Glutamatergic neuron (in vitro differentiated cells): ENCODE measurements at places on chromosomes 7 and 10.

DNA sequence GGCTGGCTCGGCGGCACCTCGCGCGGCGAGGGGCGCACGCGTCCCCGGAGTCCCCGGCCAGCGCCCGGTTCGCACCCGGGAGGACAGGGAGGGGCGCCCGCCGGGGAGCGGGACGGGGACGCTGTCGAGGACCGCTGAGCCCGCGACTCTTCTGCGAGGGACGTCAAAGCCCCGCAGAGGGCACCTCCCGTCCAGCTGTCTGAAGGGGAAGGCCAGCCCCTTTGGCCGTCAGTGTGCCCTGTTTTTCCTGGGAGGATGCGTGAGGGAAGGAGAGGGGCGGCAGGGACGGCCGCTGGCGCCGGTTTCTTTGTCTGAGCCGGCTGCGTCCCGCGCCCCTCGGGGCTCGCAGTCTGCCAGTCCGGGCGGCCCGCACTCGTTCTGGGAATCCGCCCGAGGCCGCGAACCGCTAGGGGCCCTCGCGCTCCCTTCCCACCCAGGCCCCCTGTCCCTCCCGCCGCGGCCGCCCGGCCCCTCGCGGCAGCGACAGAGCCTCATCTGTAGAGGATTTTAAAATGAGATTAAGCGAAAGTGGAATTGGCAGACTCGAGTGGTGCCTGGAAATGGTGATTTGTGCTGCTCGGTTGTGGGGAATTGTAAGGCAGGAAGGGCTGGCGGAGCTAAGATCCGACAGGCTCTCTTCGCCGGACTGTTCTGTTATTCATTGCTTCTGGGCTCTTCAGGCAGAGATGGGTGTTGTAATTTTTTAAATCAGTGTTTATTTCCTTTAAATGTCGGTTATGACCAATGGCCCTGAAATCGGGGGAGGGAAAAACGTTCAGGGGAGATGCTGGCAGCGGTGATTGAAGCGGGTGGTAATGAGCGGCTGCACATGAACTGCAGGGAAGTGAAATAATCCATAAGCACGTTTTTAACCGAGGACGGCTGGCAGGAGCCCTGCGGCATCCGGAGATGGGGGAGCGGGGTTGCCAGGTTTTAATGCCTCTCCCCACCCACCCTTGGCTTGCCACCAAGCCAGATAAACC lies 618 bp upstream of the RELN start:
- DNase-seq, result peak; percentile 82
- H3K27me3 ChIP-seq, result peaks cover 14% of the 10 kb centered on the region
- H3K27ac ChIP-seq, result peak overlapping the region; percentile 72
- no peaks in the 10 kb centered on the region for H3K36me3 ChIP-seq
- peaks cover 4% of the 10 kb centered on the region for H3K4me1 ChIP-seq

- no peak for DNase-seq
- no peaks in the 10 kb centered on the region for H3K4me1 ChIP-seq
- H3K27ac ChIP-seq, result no peak overlapping the region
- H3K36me3 ChIP-seq, result no peaks in the 10 kb centered on the region
Observed at GRCh38 chr10:93315246-93315645, 166.9 kb downstream of the MYOF start.

DNA sequence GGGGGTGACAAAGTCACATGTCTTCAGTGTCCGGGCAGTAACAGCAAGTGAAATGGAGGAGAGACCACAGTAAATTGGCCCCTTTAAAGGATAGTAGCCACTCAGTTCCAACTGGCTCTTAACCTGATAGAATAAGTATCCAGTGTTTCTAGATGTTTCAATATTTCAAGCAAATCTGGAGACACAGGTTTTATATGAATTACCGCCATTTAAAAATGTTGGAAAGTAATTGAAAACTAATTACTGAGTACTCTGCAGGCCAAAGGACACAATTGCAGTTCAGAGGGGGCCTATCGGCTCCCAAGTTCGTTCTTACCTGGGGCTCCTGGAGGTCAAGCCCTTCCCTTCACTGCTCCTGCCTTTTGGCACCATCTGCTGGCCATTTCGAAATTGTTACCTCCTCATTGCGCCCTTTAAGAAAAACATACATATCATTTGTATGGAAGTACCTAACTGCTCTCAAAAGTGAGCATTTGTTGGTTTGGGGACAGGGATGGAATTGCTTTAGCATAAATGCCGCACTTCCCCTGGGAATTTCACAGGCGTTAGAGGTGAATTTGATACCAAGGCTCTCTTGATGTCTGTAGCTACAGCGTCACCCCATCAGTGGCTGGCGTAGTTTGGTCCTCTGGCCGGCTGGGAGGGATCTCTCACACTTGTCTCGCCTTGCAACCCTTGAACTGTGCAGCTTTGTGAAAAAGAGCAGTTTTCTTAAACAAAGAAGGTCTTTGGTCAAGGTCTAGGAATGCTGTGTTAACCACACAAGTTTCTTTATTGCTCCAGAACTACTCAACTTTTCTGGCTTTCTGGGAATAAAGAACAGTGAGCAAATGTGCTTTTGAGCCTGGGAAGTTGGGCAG lies 220.0 kb downstream of the ARHGAP21 start:
- H3K4me1 ChIP-seq, result no peaks in the 10 kb centered on the region
- no peaks in the 10 kb centered on the region for H3K36me3 ChIP-seq
- no peaks in the 10 kb centered on the region for H3K27me3 ChIP-seq

DNA sequence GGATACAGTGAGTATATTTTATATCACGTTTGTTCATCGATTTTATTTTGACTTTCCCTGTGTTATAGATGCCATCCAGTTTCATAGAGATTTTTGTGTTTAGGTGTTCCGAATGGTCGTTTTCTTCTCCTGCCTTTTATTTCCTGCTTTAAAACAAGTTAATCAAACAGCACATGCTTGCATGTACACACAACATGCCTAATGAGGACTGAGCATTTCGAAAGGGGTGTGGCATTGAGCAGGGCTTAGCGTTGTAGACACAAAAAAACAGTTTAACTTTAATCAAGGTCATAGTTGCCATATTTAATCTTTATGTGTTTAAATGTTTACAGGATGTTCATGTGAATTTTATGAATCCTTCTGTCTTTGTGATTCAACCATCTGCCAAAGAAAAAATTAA lies 430.5 kb upstream of the GALNT17 start:
- H3K4me3 ChIP-seq, result no peak overlapping the region
- no peaks in the 10 kb centered on the region for H3K36me3 ChIP-seq
- DNase-seq, result no peak
- peaks cover under 1% of the 10 kb centered on the region for H3K27me3 ChIP-seq
- H3K4me1 ChIP-seq, result peaks cover 32% of the 10 kb centered on the region

DNA sequence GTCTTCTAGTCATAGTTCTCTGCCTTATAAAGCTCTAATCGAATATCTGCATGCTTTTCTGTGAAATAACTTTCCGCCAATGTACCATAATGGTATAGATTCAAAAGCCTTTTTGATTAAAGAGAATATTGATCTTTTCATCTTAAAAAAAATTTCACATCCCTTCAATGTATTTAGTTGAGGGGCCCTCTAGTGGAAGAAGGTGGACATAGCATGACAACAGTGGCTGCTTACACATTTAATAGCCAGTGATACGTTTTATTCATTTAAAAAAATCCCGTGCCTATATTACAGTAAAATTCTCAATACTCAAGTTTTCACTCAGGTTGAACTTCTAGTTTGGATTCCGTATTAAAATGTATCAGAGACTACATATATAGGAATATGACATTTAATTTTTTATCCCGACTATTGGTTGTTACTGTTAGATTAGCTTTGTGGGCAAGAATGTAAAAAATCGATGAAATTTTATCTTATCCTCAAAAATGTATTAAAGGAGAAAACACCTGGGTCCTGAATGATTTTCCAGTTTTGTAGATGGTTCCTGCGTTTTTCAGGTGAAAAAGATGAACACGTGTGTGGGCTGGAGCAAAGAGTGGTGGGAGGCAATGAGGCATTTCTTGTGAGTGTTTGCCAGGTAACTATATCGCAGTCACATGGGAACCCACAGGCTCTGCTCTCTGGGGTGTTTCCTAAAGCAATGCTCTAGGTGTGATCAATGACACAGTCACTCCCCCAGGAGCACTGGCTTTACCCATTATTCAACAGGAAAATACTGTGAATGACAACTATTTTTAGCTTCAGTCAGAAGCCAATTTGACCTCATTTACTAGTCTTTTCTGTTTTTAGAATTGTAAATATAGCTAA lies 24.1 kb upstream of the PNLIP start:
- no peak overlapping the region for H3K4me3 ChIP-seq
- H3K27me3 ChIP-seq, result no peaks in the 10 kb centered on the region
- H3K36me3 ChIP-seq, result no peaks in the 10 kb centered on the region
- peak; percentile 39 for DNase-seq

DNA sequence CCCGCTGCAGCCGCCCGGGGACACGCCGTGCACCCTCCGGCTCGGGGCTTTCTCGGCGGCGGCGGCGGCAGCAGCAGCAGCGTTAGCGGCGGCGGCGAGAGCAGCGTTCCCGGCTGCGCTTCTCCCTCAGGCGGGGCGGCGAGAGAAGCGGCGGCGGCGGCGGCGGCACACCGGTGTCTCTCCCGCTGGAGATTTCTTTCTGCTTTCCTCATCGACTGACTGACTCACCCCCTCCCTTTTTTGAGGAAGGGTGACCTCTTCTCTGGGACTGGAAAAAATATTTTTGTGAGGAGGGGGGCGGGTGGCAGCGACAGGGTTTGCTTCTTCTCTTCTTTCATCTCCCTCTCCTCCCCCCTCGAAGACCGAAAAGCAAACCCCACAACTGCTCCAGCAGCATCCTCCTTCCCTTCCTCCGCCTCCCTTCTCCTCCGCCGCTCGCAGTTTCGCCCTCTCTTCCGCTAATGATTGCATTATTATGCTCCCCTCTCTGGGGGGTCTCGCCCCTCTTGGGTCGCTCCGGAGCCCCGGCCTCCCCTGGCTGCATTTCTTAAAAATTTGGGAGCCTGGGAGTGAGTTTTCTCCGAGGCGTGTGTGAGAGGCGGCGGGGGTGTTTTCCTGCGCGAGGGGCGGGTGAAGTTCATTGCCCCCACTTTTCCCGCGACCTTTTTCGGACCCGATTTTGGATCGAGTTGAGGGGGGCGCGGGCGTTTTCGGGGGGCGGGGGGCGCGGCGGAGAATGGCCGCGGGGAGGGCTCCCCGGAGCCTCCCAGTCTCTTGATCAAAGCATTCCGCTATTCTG lies 411 bp downstream of the AUTS2 start:
- H3K4me1 ChIP-seq, result no peaks in the 10 kb centered on the region
- peaks cover 15% of the 10 kb centered on the region for H3K27me3 ChIP-seq
- DNase-seq, result no peak
- H3K27ac ChIP-seq, result peak overlapping the region; percentile 92
- H3K36me3 ChIP-seq, result no peaks in the 10 kb centered on the region
- H3K4me3 ChIP-seq, result peak overlapping the region; percentile 96

DNA sequence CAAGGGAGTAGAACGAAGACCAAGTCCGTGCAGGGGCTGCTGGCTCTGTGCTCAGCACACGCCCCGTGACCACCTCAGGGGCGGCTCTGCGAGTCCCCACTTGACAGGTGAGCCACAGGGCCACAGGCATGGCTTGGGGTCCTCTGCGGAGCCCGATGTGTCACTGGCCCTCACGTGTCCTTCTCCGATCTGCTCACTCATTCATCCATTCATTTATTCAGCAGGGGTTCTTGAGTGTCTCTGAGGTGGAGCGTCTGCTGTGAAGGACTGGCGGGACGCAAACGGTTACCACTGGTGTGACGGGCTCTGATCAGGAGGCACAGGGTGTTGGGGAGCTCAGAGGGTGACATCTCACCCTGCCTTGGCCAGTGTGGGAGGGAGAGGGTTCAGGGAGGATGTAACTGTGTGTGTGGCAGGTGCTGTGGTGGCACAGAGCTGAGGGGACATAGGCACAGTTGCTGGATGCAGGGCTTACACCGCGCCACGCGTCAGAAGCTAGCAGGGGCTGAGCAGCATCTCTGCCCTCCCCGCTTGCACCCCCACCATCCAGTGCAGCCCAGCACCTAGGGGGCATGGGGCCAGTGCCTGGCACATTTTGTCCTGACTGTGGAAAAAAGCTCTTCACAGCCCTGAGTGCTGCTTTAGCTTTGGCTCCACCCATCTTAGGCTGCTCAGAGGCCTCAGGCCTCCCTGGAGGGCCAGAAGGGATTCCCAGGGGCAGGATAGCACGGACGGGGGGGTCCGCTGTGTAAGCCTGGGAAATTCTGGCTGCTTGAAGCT lies 116.8 kb downstream of the LHPP start:
- no peaks in the 10 kb centered on the region for H3K36me3 ChIP-seq
- no peak overlapping the region for H3K4me3 ChIP-seq
- H3K4me1 ChIP-seq, result peaks cover 2% of the 10 kb centered on the region
- DNase-seq, result peak; percentile 11
- H3K27ac ChIP-seq, result no peak overlapping the region

DNA sequence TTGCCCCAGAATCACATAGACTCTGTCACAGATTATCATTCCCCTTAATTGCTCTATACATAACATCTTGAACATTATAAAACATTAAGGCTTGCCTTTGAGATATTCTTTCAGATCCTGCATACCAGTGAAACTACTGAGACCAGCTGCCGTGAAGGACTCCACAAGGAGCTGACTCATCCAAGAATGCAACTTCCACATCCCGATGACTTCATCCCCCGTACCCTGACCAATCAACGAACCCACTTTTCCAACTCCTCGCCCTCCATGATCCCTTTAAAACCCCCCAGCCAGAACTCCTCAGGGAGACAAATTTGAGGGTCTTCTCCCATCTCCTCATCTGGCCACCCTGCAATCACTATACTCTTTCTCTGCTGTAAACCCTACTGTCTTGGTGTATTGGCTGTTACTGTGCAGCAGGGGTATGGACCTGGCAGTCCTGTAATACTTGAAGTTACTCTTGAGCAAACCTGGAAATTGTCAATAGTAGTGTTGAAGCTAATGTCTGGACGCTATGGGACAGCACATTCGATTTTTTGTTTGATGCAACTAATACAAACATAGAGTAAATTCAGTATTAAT lies 49.8 kb downstream of the HTR5A start:
- H3K4me3 ChIP-seq, result no peak overlapping the region
- DNase-seq, result no peak
- no peaks in the 10 kb centered on the region for H3K27me3 ChIP-seq
- H3K4me1 ChIP-seq, result no peaks in the 10 kb centered on the region
